Stimulated activated CD8-positive, alpha-beta memory T cell treated with anti-CD3 and anti-CD28 coated beads, Interleukin-2, amount 100 ng/mL, for 1 hour (primary cell): ENCODE measurements at places on chromosomes 3 and 15.

- DNase-seq: no peak
These were observed 220.5 kb downstream of the TJP1 start for GRCh38 chr15:29601811-29602210.

DNA sequence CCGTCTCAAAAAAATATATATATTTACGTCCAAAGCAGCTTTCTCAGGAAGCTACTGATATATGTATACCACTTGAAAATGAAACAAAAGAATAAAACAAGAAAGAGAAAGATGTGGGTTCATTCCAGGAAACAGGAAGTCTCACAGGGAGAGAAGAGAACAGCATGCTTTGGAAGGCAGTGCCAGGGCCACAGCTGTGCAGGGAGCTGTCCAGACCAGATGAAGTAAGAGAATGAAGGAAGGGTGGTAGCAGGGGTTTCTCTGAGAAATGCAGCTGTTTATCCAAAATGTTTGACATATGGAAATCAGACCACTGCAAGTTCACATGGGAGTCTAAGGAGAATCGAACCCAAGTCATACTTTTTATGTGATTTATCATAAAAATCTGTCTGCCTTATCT is 8.9 kb upstream of the GPR27 start:
- DNase-seq: no peak

DNA sequence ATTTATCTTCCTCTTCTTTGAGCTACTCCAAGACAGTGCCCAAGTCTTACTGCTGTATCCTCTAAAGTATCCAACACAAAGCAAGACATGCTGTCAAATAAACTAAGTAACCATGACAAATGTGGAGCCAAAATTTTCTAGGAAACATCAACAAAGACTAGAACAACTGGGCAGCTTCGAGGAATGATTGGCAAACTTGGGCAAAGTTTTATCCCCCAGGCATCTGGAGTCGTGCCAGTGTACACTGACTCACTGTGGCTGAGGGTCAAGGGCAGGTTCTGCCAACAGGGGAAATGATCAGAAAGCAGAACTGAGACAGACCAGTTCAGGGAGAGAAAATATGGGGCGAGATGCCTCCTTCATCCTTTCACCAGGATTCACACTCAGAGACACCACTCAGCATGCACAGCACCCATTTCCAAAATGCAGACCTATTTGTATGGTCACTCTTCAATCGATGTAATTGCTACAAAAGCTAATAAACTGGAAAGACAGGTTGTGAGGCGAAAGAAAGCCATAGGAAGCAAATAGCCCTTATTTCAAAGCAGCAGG is 65.8 kb downstream of the MB21D2 start:
- no peak for DNase-seq

GRCh38 chr15:40630313-40630712 is 36.3 kb downstream of the KNL1 start:
- DNase-seq: no peak
